ENCODE measurements at places on chromosomes 12 and 14.

GRCh38 chr12:75974323-75975187 is 57.0 kb downstream of the PHLDA1 start:
- no peak for DNase-seq

- no peak for DNase-seq
These were observed 888.6 kb upstream of the SEL1L start for GRCh38 chr14:82422230-82422629.

DNA sequence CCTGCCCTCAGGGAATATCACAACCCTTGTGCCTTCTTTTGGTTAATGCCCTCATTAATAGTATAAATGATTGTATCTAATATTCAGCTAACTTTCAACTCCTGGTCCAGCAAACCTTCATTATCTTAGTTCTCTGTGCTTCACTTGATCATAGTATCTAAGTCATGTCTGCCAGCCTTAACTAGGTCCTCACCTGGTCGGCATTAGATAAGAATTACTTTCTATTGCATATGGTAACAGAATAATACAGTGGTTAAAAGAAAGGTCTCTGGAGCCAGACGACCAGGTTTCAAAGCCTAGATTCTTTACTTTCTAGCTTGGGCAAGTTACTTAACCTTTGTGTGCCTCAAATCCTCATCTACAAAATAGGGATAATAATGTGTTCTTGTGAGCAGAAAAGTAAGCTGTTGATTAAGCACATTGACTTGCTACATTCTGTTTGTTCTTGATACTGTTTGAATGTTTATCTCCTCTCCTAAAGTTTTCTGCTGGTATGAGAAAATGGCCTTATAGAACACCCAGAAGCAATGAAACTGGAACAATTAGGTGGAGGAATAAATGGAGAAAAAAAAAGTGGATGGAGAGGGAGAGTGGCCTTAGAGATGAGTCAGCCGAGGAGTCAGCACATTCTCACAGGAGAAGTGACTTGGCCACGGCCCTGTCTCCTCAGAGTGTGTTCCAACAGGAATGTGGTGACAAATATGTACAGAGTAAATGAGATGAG is 176.1 kb downstream of the SLC25A21 start:
- DNase-seq = no peak

DNA sequence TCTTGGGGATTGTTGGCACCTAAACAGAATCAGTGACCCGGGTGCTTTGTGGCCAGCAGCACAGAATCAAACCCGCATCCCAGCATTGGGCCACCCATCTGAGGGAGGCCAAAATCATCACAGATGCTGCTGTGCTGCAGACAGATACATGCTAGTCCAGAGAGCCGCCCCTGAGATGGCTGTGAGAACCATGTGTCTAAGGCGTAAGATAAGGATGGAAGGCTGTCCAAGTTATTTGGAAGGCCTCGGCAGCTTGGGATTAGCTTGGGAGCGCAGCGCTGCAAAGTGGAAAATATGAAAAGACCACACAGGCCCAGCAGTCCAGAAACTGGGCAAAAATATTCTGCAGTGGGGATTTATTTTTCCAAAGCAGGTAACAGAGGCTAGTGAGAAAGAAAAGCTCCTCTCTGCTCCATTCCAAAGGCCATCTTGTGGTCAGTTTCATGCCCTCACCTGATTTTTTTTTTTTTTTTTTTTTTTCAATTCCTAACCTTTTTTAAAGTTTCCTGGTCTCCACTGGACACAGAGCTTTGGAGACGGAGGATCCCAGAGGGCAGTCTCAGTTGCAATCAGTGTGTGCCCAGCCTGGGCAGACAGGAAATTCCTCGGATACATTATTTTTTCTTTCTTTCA is 178.9 kb upstream of the BCL2L14 start:
- no peak for DNase-seq

DNA sequence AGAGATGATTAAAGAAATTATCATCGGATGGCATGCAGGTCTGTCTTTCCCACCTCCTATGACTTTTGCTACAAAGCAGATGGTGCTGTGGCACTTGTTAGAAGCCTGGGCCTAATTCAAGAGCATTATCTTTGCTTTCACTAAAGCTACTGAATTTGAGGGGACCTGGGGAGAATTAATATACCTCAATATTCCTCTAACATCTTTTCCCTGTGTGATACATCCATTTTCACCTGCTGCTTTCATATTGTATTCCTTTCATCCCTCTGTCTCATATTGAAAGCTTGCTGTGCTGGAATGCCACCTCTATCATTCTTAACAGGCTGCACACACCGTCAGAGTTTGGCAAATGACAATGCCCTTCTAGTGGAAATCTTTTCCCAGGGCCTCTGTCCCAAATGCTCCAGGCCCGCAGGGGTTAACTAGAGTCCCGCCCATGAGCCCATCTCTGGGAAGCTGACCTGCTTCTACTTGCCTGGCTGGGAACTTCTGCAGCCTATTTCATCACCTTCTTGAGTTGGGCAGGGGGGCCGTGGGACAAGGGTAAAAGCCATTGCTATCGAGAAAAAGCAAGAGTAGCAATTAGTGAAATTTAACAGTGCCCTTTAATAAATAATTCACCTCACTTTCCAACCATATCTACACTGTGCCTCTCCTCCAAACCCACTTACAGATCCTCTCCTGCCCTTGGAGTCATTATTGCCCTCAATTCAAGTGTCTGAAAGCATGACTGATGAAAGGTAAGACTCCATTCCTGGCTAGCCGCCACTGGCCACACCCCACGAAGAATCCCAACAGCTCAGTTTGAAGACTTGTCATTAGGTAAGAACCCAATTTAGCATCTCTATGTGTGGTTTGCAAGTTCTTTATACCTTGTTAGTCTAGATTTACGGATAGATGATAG is 126.7 kb upstream of the BTG1 start:
- no peak for DNase-seq
